ENCODE measurements at places on chromosomes 13 and 19.

DNA sequence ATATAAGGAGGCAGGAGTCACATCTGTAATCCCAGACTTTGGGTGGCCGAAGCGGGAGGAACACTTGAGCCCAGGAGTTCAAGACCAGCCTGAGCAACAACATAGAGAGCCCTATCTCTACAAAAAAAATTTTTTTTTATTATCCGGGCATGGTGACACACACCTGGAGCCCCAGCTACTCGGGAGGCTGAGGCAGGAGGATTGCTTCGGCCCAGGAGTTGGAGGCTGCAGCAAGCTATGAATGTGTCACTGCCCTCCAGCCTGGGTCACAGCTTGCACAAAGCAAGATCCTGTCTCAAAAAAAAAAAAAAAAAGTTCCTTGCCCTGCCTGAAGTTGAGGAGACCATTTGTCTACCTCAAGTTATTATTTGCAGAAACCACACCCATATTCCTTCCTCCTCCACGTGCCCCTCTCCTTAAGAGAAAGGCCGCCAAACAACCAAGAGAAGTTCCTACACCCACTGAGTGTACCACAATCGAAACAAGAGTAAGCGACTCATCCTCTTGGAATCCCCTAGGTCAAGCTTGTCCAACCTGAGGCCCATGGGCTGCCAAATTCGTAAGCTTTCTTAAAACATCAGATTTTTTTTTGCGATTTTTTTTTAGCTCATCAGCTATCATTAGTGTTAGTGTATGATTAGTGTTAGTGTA, 2.2 kb downstream of the ABCC4 start:
- no peak for DNase-seq

GRCh38 chr19:31316201-31316951, 32.9 kb downstream of the TSHZ3 start:
- DNase-seq, result peak; percentile 48

DNA sequence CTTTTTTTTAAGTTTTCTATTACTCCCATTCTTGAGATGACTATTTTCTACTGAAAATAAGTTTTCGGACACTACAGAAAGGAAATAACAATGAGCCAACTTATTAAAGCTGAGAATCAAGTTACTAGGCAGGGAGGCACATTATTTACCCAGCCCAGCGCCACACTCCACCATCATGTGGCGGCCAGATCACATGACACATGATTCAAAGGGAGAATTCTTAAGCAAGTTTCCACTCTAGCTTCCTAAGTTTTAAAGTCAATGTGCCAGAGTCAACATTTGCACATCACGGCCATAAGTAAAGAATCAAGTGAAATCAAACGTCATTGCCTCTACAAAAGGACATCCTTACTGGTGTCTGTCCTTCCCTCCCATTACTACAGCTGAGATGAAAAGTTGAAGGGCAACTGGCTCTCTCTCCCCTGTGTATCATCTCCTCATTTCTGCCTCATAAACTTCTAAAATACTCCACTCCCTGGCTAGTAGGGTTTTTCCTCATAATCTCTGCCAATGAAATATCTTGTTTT, 81.7 kb downstream of the KLF12 start:
- no peak for DNase-seq

DNA sequence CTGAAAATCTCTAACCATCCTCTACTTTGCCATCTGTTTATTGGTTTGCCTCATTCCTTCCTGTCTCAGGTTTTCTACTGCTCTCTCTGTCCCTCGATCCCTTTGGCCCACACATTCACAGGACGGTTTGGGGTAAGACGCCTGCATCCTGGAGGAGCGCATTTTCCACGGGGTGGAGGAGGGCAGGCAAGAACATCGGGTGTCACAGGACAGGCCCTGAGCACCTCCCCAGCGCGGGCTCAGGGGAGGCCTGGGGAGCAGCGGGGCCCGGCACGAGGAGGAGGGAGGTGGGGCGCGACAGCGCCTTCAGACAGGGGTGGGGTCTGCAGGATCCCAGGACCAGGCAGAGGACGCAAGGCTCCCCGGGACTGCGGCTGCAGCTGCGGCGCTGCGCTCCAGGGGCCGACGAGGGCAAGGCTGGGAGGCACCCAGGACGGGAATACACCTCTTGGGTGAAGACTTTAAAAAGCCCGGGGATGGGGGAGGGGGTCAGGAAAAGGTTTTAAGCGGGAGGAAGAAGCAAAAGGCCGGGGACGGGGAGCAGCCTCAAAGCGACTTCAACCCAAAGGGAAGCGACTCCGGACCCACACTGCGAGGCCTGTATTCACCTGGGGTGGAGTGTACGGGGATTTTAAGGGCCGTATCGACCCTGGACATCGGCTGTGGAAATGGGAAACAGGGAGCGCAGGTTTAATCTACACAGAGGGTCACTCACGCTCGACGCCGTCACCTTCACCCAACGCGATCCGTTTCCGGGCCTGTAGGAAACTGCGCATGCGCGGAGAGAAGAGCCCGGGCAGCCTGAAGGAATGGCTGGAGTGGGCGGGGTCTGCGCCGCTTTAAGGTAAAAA, at the start of gene ZNF415:
Gene ZNF415 (minus strand): TSS at position 770 of the 851 bp plus-strand sequence. CDS start 10,234 bp downstream, outside the sequence.
- peak; percentile 46 for DNase-seq

DNA sequence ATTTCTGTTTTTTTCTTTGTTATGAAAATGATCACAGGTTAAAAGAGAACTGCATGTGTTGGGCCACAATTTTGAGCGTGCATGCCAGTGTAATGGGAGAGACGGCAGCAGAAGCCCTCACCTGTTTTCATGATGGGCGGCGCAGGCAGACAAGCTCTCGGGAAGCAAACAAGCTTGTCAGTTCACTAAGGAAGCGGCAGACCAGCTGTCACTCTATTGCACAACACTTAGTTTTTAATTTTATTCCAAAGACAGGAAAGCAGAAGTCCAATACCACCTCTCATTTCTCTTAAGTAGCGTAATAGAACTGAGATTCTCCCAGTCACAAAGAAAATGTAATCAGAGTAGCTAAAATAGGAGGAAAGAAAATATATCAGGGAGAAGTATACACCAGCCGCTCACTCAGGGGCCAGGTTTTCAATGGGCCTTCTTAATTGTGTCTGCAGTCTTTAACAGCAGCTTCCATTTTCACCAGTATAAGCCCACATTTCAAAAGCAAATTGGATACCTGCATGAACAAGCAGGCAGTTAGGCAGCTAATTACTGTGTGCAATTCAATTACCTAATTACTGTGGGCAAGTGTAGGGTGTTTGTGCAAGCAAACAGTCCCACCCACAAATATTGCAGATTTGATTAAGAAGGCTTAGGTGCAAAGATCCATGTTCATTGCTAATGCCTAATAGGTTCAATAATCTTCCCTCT, 711.4 kb downstream of the DIAPH3 start:
- peak; percentile 88 for DNase-seq

GRCh38 chr13:110329258-110329657, 22.2 kb downstream of the COL4A2 start:
- DNase-seq, result no peak

- no peak for DNase-seq
Measured at GRCh38 chr13:38321654-38322053, 28.0 kb upstream of the UFM1 start.

- DNase-seq, result no peak
Measured at GRCh38 chr13:76656500-76656899, 229.7 kb downstream of the KCTD12 start.

DNA sequence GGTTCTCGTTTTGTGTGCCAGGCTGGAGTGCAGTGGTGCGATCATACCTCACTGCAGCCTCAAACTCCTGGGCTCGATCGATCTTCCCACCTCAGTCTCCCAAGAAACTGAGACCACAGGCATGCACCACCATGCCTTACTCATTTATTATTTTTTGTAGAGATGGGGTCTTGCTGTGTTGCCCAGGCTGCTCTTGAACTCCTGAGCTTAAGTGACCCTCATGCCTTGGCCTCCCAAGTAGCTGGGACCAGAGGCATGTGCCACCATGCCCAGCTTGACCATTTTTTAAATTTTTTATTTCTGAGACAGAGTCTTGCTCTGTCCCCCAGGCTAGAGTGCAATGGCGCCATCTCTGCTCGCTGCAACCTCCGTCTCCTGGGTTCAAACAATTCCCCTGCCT, 10.2 kb upstream of the GNA11 start:
- DNase-seq, result no peak

DNA sequence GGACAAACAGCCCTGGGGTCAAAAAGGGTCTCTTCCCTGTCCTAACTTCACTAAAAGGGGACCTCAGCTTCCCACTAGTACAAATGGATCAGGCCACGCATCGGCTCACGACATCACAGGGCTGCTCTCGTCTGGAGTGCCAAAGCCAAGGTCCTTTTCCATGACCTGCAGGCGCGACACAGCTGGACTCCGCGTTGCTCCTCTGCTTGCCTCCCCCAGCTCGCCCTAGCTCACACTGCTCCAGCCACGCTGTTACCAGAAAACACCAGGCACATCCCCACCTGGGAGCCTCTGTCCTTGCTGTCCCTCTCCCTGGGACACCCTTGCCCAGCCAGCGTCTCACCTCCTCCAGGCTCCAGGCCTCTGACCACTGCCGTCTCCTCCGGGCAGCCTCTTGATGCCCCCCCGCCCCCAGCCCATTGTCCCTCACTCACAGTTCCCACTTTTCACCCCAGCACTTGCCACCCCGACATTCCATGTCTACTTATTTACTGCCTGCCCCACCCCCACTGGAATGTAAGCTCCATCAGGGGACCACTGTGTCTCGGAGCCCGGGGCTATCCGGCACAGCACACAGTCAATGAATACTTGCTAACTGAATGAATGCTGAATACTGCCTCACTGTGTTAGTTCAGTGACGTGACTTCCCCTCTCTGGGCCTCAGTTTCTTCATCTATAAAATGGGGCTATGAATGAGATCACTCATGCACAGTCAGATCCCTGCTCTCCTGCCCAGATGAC, 20.7 kb downstream of the AKT2 start:
- DNase-seq, result no peak

DNA sequence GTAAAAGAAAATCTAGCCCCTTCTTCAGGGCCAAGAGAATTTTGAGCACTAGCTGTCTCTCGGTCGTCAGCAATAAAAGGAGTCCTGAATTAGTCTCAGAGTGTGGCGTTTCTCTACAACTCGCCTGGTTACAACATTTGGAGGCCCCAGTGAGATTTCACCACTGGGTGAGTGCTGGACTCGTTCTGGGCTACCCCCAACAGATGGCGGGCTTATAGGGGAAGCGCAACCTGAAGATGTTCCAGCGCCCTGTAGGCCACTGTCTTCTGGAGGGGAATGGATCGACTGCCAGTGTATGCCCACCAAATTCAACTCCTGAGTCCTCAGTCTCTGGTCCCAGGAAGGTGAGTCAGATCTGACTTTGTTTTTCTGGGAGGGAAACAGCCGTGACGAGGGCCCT, 11.7 kb upstream of the ZNF181 start:
- no peak for DNase-seq

GRCh38 chr13:48626077-48626449, 27.7 kb upstream of the CYSLTR2 start:
- peak; percentile 79 for DNase-seq
